ENCODE measurements at places on chromosomes 3 and 15.

- DNase-seq: no peak
Measured at GRCh38 chr3:26291840-26292239, 330.7 kb upstream of the LRRC3B start.

GRCh38 chr3:188978421-188979171 lies 193.2 kb upstream of the TPRG1 start:
- DNase-seq: no peak

GRCh38 chr3:131540143-131540542 lies 37.4 kb upstream of the MRPL3 start:
- DNase-seq: no peak

GRCh38 chr3:76438971-76439370 lies 600.9 kb upstream of the ROBO2 start:
- DNase-seq: no peak

GRCh38 chr15:31503256-31503655 lies 176.6 kb downstream of the KLF13 start:
- no peak for DNase-seq

DNA sequence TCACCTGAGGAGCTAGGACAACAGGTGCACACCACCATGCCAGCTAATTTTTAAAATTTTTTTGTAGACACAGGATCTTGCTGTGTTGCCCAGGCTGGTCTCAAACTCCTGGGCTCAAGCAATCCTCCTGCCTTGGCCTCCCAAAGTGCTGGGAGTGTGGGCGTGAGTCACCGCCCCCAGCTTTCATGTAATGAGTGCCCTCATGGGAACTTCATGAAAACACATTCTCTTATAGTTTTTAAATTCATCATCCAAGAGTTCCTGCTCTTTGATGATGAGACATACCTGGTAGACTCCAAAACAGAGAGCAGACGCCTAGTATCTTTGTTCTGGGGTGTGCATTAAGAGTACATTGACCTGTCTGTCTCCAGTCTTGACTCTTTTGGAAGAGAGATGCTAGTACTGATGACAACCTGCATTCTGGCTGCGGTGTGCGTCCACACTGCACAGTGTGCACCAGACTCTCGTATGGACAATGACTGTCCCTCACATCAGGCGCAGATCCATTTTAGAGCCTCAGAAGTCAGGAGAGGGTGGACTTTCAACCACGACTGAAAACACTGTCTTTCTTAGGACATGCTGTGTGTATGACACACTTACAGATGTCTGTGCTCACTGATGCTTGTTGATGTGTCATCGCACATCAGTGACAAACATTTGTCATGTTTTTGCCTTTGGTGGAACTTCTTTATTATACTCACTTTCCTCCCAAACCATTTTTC lies 2.0 kb downstream of the NRROS start:
- no peak for DNase-seq

GRCh38 chr3:110389005-110389404 lies 682.6 kb upstream of the NECTIN3 start:
- DNase-seq: no peak

DNA sequence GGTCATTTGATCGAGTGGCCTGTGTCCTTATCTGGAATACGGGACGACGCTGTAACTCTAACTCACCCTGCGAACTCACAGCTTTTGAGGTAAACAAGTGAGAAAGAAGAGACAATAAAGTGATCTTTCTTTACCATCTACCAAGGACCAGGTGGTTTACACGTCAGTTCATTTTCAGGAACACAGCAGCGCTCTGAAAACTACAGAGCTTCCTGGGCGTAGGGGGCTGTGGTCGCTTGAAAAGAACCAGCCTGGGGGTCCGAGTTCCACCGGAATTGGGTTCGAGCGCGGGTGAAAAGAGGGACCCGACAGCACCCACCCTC lies 357 bp downstream of the KIAA1143 start:
- no peak for DNase-seq

GRCh38 chr3:21520106-21520963 lies 230.7 kb downstream of the ZNF385D start:
- DNase-seq: no peak

- DNase-seq: no peak
Measured at GRCh38 chr3:19105826-19106225, 42.5 kb upstream of the KCNH8 start.

GRCh38 chr15:94470492-94470891 lies 239.1 kb downstream of the MCTP2 start:
- DNase-seq: no peak

DNA sequence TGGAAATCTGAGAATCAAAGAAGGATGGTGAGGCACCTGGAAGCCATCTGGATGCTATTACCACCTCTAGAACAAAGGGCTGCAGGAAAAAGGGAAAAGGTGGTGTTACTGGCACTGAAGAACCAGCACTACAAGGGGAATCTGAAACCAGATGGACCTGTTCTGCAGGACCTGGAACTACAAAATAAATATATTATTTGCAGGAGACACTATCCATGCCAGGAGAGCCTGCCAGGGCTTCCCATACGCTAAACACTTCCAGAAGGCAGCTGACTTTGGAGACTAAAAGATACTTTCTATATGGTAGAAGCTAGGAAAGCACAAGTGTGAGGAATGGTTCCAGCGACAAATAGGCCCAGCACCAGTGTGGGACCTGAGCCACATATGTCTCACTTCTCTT lies 83.4 kb upstream of the POU1F1 start:
- DNase-seq: no peak

DNA sequence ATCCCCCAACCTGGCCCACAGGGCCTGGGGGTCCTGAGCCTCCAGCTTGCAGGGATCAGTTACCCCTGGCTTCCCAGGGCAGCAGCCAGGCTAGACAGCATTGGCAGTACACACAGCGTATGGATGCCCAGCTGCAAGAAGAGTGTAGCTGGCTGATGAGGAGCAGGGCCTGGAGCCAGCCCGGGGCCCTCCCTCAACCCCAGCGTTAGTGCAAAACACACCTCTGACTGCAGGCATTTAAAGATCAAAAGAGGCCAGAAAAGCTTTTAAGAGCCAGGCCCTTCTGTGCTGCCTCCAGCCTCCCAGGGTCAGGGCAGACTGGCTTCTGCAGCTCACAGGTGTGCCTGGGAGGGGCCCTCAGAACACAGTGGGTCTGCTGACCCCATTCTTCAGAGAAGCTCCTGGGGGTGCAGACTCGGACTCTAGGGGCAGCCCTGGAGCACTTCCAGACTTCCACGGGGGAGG lies 110.6 kb downstream of the ETFA start:
- DNase-seq: no peak

- DNase-seq: no peak
Measured at GRCh38 chr3:105518203-105518602, 151.5 kb downstream of the ALCAM start.

GRCh38 chr3:11275926-11276325 lies 3.7 kb downstream of the ATG7 start:
- no peak for DNase-seq

GRCh38 chr15:81893182-81893835 lies 152.5 kb downstream of the MEX3B start:
- no peak for DNase-seq

GRCh38 chr3:168847291-168847883 lies 751.7 kb upstream of the GOLIM4 start:
- no peak for DNase-seq

- DNase-seq: no peak
Measured at GRCh38 chr3:127978636-127979035, 63.6 kb downstream of the KBTBD12 start.

DNA sequence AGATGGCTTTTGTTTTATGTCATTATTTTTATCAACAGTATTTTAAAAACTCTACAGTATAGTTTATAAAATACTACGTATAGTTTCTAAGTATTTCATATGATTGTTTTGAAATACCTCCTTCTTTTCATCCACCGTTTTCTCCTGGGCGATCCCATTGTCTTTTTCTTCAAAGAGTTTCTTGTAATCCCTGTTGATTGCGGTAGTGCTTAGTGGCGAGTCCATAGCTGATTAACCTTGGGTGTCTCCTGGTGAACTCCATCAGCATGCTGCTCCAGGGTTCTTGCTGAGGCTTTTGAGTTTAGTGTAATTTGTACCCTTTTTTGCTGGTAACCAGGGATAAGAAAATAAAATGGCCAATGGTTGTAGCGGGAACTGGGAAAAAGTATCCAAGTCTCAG lies 3.6 kb downstream of the PIAS1 start:
- DNase-seq: no peak

DNA sequence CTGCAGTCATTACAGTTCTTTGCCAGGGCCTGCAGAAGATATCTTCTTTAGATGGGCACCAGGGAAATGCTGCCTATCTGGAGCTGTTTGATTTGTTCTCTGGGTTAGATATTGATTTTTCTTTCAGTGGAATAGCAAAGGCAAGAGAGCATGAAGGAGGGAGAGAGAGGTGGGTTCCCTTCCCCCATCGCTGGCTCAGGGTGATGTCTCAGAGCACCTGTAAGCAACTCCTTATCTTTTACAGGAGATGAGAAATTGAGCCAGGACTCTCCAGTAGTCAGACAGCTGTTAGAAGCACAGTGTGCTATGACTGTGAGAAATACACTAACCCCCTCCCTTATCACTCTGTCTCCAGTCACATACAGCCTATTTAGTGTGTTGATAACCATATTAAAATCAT lies 89.3 kb upstream of the SLC24A5 start:
- DNase-seq: no peak

DNA sequence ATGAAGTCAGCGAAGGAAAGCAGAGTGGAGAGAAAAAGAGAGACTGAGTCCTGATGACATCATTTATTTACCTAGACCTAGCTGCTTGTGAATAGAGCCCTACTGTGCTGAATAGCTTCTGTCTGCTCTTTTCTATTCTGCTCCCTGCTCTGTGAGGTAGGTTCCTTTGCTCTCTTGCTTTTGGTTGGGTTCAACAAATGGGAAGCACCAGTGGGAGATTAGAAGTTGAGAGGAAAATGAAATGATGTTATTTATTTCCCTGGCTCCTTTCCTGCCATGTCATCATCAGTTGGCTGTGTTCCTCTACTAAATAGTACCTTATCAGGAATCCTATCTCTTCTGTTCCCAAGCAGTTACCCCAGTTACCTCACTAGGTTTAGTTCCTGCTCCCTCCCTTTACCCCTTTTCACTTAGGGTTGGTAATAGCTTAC lies 23.5 kb downstream of the DTWD1 start:
- no peak for DNase-seq

DNA sequence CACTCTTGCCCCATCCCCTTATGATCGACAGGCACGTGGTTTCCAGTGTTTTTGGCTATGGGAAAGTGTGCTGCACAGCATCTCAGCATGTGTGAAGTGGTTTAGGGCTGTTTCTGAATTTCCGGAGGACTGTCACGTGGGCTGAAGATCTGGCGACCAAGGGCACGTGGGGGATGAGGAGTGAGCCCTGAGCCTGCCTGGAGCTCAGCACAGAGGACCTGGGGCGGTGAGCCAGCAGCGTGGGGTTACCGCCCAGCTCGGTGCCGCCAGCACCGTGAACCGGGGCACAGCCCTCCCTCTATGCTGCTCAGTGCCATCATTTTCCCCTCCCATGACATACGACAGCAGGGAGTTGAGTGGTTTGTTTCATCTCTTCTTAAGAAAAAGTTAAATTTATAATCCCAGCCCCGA lies 150.2 kb downstream of the DNAJB8 start:
- DNase-seq: peak; percentile 38

GRCh38 chr15:33188641-33189257 lies 5.8 kb downstream of the FMN1 start:
- DNase-seq: no peak

DNA sequence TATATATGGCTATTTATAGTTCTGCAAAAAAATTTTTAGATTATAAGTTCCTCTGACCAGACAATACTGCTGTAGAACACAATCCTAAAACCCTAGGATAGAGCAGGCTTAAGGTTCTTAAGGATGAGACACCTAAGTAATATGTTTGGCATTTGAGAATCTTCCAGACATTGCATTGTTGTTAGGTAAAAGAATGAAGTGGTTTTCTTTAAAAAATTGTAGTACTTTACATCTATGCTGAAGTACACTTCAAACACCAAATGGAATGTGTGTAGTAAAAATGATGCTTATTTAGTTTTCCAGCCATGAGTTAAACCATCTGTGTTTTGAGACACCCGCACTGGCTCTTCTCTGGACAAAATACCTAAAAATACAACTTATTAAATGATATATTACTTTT lies 857.7 kb downstream of the OTOL1 start:
- DNase-seq: no peak

- no peak for DNase-seq
Measured at GRCh38 chr3:10766049-10766705, 49.9 kb upstream of the SLC6A11 start.

GRCh38 chr3:30437171-30437601 lies 169.2 kb upstream of the TGFBR2 start:
- no peak for DNase-seq

DNA sequence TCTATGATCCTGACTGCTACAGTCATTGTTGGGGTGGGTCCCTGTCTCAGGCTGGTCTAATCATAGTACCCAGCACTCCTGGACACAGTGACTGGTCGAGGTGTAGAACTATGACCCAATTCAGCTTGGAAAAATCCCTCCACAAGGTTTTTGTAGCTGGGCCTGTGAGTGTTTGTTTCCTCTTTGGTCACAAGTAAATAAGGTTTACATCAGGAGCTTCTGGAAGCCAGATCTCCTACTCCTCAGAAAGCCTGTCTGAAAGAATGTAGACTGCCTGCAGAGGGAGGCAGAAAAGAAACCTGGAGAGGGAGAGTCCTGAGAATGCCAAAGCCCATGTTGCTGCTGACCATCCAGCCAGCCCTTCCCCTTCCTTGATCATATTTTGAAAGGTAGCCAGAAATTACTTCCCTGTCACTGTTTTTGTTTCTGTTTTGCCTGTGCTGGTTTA lies 123.2 kb downstream of the RAP2B start:
- DNase-seq: no peak

GRCh38 chr3:32401556-32402081 lies 10.0 kb downstream of the CMTM7 start:
- peak; percentile 75 for DNase-seq

GRCh38 chr3:195880037-195880431 lies 28.3 kb downstream of the TNK2 start:
- no peak for DNase-seq

DNA sequence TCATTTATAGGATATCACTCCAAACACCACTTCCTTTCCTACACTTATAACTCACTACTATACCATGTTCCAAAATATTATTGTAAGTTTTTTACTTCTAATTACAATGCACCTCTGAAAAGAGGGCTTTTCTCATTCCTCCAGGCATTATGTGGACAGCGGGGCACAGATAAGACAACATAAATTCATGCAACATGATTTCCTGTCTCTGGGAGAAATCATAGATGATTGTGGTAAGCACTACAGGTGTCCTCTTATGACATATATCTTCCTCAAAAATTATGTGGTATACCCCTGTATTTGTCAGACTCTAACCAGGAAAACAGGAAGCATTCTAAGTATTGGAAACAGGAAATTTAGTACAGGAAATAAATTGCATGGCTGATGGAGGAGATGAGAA lies 45.7 kb upstream of the INO80 start:
- DNase-seq: no peak

DNA sequence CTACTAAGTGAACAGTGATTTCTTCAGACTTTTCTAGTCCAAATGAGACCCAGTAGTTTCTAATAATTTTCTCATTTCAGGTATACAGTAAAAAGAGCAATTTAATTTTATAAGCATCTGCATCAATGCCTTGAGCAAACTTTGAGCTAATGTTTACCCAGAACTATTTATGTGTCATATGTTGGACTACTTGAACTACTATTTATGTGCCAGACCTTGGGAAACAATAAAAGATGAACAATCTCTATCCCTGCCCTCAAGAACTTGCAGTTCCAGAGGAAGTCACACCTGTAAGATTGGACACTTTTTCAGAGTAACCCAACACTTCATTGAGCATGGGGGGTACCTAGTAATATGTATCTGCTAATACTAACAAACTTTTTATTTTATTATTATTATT lies 2.3 kb upstream of the UBE3A start:
- DNase-seq: no peak

GRCh38 chr3:168939651-168940238 lies 723.8 kb downstream of the MECOM start:
- DNase-seq: no peak
